ENCODE measurements at places on chromosomes 7 and 10.

DNA sequence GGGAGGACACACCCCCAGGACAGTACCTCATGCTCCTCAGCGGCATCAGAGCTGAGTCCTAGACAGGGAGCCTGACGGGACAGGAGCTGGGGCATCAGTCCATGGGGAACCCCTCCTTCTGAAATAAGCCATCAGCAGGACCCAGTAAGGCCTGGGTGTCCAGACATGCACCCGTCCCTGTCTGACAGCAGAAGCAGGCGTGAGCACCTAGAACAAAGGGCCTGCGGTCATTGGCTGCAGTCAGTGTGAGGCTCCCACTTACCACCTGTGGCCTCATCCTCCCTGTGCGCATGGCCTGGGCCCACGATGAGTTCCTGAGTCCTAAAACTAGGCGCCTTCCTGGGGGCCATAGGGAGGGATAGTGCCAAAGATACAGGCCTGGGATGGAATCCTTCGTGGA lies 484.7 kb downstream of the PTPRN2 start:
- no peak for DNase-seq

DNA sequence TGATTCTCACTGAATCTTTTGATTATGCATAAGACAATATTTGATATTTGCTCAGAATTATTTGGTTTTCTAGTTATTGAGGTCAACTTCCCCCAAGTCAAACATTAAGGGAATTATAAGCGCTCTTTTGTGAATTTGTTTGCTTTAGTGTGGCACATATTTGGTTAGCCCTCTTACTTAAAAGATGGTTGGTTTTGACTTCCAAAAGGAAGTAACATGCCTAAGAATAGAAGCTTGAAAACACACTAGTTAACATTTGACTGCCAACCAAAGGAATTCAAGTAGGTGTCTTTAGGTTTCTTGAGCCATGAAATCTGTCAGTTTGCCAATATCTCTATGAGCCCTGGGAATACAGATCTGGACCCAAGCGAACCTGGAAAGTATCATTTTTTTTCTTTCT lies 24.9 kb downstream of the STEAP4 start:
- peak; percentile 75 for DNase-seq

DNA sequence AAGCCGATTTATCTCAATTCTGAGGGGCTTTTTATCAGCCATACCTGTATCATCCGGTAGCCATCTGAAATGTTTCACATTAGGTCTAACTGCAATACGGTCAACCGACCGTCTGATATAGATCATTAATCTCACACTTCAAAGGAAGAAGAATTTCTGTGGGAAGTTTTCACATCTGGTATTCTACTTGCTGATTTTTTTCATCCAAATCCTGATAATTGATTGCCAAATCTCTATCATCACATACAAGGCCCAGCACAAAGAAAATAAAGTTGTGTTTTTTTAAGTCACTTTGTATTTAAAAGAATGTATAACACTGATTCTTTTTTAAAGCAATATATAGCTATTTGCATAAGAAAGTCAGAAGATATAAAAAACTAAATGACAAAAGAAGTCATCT lies 132.3 kb downstream of the DKK1 start:
- no peak for DNase-seq

- peak; percentile 8 for DNase-seq
These were observed 52.9 kb downstream of the AUTS2 start for GRCh38 chr7:69651101-69651590.

GRCh38 chr7:130009848-130010688 lies 41.1 kb downstream of the ZC3HC1 start:
- peak; percentile 66 for DNase-seq

- DNase-seq, result no peak
These were observed 2.7 kb downstream of the CAV1 start for GRCh38 chr7:116527521-116527920.

DNA sequence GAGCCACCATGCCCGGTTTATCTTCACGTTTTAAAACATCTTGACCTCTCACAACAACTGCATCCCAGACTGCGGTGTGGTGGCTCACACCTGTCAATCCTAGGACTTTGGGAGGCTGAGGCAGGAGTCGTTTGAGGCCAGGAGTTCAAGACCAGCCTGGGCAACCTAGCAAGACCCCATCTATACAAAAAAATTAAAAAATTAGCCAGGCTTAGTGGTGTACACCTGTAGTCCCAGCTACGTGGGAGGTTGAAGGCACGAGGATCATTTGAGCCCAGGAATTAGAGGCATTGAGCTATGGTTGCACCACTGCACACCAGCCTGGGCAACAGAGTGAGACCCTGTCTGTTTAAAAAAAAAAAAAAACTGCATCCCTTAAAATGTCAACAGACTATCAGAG lies 20.2 kb downstream of the TNRC18 start:
- DNase-seq, result no peak

DNA sequence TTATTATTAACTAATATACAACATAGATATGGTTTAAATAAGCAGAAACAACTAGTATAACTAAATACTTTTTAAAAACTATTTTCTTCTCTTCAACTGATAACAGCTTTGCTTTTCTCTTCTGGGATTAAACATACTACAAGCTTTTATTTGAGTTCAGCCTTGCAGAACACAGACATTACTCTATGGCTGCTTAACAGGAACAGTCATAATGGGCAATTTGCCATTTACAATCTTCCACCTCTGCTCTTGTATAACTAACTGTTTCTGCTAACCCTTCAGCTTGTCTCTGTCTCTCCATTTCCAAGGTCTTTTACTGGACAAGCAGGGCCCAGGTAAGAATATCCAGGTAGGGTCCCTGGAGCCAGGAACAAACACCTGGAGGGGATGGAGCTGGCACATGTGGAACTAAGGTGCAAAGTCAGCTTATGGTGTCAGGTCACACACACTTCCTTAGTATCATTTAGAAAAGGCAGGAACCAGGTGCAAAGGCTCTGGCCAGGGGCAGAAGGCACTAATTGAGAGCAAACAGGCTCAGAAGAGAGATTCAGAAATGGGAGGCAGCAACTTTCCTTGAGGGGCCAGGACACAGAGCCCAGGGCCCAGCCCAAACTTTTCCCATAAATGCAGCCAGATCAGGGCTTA lies 93.1 kb downstream of the STRA8 start:
- DNase-seq, result peak; percentile 75

DNA sequence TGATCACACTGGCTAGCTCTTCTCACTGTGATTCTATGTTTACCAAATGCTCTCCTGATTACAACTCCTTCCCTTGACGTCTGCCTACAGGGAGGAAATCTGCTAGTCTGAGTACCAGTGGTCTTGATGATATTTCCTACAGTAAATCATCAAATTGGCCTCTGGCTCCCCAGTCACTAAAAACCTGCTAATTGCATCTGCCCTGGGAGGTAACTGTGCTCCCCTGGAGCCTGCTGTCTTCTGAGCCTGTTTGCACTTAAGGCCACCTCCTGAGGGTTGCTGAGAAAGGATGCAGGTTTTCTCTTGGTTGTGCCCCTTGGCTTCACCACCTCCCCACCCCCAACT lies 56.0 kb downstream of the ELMO1 start:
- DNase-seq, result no peak

- no peak for DNase-seq
These were observed 100.9 kb downstream of the WDR37 start for GRCh38 chr10:1156921-1157614.

- DNase-seq, result no peak
These were observed 289.4 kb downstream of the RNLS start for GRCh38 chr10:88293651-88294230.

GRCh38 chr10:28535846-28536245 lies 2.9 kb downstream of the WAC start:
- DNase-seq, result no peak

Measured in DMS53 (cell line).